Myocyte (in vitro differentiated cells): ENCODE measurements at places on chromosomes 12 and 14. TPM values are rescaled to one million over a fixed set of nuclear protein-coding genes. Genes with fewer than 3 reads are reported as not detected.

The VTI1B gene
- total RNA-seq = 38.4 and 41.6 TPM in 2 replicates

DNA sequence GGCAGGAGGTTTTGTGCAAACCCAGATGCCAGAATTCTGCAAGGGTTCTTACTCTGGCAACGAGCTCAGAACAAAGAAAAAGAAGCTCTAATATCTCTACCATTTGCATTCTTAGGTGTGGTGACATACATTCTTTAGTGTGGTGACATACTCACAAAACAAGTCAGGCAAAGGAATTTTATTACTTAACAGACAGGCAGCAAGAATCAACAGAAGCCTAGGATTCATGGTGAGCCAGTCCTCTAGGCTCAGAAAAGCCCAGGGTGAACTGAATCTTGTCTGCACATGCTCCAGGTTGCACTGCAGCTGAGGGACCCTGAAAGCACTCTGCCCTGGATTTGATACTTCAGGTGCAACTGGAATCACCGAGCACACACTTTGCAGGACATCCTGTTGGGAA lies 122.4 kb upstream of the PTPRQ start:
- DNase-seq = no peak

DNA sequence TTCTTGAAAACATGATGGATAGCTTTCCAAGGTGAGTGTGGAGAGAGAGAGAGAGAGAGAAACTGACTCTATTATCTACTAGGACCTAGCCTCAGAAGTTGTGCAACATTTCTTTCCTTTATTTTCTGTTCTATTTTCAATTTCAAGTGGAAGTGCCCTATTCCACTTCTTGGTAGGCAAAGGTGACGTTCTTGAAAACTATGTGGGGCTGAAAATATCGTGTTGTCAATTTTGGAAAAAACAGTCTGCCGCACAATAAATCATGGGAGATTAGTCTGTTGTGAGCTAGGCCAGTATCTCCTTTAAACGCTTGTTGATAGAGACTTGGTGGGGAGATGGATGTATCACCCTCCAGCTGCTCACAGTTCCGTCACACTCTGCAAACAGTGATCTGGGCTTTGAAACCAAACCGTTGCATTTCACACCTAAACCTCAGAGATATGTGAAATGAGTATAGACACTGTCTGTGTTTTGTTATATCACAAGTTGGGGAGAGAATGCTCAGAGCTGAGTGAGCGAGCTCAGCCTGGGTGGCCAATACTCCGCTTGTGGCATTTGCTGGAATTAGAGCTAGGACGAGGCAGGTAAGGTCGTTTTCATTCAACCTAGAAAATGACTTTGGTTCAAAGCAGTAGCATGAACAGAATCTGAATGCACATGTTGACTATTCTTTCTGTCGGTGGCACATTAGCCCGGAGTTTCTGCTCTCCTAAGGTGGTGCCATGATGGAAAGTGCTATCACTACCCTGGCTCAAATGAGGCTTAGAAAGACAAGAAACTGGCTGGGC lies 75.1 kb upstream of the ST8SIA1 start:
- DNase-seq = no peak

- no peak for DNase-seq
Measured at GRCh38 chr14:24238123-24238522, 4.3 kb downstream of the TINF2 start.

DNA sequence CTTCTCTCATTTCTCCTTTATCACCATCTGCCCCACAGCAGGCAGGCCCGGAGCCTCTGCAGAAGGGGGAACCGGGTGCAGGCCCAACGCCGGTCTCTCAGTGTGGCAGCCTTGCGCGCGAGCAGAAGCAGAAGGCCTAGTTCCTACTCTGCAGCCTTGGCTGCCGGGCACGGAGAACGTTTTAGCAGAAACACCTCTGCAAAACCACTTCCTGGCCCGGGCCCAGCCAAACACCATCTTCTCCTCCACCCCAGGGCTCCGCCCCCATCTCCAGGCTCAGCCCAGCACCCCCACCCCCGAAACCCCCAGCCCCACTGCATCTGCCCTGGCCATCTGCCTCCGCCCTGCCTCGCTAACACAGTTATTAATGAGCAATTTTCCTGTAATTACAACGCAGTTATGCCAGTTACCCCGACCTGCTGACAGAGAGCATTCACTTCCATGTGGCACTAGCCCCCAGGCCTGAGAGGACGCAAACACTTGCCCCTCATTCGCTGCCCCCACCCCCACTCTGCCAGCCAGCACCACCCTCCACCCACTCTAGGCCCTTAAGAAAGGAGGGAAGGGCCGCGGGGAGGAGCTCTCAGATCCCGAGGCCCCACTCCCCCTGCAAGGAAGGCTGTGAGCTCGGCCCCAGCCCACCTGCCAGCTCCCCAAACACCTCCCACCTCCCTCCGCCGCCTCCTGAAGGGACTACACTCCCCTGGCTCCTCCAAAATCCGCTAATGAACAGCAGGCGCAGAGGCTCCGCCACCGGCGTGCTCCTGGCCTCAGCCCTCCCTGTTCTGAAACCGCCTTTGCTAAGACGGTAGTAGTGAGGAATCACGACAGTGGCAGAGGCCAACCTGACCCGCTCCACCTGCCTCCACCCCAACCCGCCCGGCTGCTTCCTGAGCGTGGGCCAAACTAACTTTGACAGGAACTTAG lies 44.7 kb upstream of the FBRSL1 start:
- DNase-seq = no peak

GRCh38 chr14:28975084-28975483 lies 208.5 kb downstream of the FOXG1 start:
- no peak for DNase-seq

DNA sequence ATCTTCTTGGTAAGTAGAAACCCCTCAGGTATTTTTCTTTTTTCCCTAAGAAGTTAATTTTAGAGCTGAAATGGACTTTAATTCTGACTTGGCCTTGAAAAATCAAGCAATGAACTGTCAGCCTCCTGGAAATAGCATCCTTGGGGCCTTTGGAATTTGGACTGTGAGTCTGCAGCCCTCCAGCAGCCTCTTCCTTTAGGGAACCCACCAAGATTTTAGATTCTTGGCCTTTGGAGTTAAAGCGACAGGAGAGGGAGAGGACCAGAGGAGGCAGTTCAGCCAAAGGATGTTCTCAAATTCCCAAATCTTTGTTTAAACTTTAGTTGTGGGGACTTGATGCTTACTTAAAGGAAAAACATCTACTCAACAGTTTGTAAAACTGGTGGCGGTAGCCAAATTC lies 288.6 kb downstream of the AACS start:
- DNase-seq = no peak

The PTPRR gene
- total RNA-seq = 12.7 and 15.5 TPM in 2 replicates

DNA sequence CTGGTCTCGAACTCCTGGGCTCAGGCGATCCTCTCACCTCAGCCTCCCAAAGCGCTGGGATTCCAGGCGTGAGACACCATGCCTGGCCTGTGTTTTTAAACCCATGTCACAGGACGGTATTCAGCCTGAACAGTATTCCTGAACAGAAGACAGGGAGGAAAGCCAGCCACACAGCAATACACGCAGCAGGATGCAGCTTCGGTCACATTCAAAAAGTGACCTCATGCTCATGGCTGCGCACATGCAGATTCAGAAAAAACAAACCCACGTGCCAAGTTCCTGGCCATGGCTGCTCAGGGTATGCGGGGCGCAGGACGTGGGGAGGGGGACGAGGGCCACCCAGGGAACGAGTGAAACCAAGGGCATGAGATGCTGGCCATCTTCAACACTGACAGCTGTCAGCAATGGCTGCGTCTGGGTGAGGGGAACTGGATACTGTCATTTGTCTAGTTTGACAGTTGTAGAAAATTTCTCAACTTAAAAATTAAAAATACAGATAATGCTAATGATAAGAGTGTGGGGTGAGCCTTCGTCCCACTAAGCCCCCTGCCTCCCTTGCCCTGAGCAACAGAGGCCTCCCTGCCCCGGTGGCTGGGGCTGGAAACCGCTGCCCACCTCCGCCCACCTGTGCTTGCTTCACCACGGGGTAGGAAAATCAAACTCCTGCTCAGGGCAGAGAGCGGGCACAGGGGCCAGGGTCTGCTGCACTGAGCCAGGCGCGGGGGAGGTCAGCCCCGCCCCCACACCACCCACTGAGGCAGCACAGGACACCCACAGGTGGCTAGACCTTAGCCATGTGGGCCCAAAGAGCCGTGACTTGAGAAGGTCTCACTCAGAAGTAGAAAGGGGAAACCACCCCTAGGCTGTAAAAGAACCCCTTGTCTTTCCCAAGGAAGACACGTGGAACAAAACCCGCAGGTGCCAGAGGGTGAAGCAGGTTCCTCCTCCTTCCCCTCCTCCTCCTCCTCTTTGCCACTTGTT lies 84.2 kb downstream of the SCARB1 start:
- DNase-seq = no peak

- no peak for DNase-seq
Measured at GRCh38 chr12:95205016-95205624, 12.1 kb downstream of the FGD6 start.

The REC8 gene
- total RNA-seq = 1.1 and 1.6 TPM in 2 replicates

- DNase-seq = peak; percentile 62
Measured at GRCh38 chr14:85535991-85536832, 6.3 kb downstream of the FLRT2 start.

GRCh38 chr14:83697099-83697498 lies 1832.8 kb upstream of the FLRT2 start:
- no peak for DNase-seq

The HPD gene
- 0.13 TPM in 1 of 2 replicates, not detected in the other for total RNA-seq

The IL22 gene
- total RNA-seq = not detected in 2 replicates

- no peak for DNase-seq
Measured at GRCh38 chr12:94286583-94287244, 138.3 kb downstream of the PLXNC1 start.

The TMTC1 gene
- total RNA-seq = 109 and 159 TPM in 2 replicates

The PLD4 gene
- total RNA-seq = 0.10 TPM in 1 of 2 replicates, not detected in the other

The TAMALIN gene
- 64.9 and 96.8 TPM in 2 replicates for total RNA-seq

- peak; percentile 42 for DNase-seq
Measured at GRCh38 chr12:64082866-64083268, 139.2 kb downstream of the KICS2 start.

DNA sequence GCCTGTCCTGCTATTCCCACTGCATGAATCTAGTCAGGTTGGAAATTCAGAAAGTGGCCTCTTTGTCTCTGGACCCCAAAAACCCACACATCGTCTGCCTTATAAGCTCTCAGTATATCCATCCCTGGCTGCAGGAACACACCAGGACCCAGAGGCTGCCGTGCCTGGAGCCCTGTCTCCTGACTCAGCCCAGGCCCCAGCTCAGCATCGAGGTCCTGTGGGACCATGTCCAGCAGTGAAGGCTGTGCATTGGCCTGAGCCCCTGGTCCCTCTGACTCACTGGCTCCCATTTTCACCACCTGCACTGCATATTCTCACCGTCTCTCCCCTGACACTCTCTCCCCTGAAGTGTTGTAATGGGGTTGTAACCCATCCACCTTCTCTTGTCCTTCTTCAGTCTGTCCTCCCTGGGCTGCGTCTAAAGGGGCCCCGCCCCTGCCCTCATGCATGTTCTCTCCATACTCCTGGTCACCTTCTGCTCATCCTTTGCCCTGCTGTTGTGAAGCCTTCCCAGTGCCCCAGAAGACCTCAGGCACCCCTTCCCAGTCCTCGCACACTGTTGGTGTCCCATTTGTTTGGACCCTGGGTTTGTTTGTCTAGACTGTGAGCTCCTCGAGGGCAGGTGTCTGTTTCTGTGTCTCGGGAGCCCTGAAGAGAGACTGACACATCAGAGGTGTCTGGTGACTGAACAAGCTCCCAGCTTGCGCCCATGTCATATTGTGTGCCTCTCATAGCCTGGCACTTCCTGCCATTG lies 43.8 kb downstream of the EVL start:
- peak; percentile 23 for DNase-seq

GRCh38 chr12:127600211-127600610 lies 666.8 kb upstream of the TMEM132C start:
- DNase-seq = peak; percentile 20

DNA sequence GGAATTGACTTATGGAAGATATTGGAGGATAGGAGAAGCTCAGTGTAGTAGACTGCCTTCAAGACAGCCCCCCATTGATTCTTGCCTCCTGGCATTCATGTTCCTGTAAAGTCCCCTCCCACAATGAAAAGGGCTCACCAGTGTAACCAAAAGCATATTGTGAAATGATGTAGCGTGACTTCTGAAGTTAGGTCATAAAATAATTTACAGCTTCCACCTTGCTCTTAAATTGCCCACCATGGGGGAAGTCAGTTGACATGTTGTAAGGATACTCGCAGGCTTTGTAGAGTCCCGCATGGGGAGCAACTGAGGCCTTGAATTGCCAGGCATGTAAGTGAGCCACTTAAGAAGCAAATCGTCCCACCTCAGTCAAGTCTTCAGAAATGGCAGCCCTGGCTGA lies 25.1 kb downstream of the GTSF1 start:
- DNase-seq = no peak
